ENCODE measurements at places on chromosomes 1 and 21.

- DNase-seq = no peak
Measured at GRCh38 chr1:153882296-153882912, 40.4 kb downstream of the GATAD2B start.

- DNase-seq = peak; percentile 76
Measured at GRCh38 chr1:26677306-26678115, 18.3 kb upstream of the ARID1A start.

DNA sequence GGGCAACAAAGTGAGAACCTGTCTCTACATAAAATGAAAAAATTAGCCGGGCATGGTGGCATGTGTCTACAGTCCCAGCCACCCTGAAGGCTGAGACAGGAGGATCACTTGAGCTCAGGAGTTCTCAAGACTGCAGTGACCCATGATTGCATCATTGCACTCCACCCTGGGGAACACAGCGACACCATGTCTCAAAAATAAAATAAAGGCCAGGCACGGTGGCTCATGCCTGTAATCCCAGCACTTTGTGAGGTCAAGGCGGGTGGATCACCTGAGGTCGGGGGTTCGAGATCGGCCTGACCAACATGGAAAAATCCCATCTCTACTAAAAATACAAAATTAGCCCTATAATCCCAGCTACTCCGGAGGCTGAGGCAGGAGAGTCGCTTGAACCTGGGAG lies 20.1 kb downstream of the ANKRD13C start:
- no peak for DNase-seq

DNA sequence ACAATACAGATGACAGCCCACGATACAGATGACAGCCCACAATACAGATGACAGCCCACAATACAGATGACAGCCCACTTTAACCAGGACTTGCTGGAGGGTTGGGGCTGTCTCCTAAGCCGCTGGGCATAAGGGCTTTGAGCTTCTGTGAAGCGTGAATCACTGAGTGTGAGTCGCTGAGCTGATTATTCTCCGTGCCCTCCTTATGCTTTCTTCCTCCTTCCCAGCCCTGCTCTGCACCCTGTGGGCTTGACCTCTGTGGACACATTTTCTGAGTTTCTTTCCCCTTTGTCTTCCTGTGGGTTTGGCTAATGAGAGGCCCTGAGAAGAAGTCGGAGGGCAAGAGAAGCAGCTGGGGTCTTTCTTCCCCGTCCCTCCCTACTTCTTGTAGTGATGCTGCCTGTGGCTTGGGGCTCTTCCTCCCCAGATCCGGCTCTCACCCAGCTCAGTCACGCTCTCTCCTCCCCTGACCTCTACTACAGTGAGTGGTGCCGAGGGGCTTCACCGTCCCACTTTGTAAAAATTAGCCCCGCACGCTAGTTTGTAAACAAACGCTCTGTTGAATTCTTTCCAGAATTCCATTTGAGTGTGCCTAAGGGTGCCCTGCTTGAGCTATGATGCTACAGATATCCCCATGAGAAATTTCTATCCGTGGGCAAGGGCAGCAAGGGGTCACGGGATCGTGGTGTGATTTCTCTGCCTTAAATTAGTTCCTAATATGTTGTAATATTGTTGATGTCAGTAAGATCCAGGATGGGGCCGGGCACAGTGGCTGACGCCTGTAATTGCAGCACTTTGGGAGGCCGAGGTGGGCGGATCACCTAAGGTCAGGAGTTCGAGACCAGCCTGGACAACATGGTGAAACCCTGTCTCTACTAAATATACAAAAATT lies 46.4 kb upstream of the SOD1 start:
- no peak for DNase-seq

GRCh38 chr1:154813300-154813816 lies 56.7 kb downstream of the KCNN3 start:
- DNase-seq = peak; percentile 17

DNA sequence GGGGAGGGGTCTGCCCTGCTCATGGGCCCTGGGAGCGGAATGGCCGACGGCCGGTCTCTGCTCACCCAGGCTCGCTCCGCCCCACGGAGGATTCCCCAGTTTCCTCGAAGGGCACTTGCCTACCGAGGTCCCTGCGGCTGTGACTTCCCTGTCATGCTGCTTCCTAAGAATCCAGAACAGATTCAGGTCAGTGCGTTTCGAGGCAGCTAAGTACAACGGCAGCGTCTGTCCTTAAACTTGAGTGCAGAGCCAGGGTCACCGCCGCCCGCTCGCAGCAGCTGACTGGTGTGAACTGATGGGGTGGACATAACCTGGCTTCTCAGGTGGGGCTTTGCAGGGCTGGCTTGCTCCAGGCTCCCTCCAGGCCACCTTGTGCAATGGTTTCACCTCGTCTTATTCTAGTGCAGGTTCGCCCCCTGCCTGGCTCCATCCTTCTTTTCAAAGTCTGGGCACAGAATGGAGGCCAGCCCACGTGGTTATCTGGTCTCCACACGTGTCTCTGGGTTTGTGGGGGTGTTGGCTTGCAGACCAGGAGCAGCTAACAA lies 7.6 kb upstream of the C1orf174 start:
- no peak for DNase-seq
